ENCODE measurements at places on chromosomes 16 and 17.

- DNase-seq = peak; percentile 67
These were observed 6.3 kb downstream of the CCDC102A start for GRCh38 chr16:57530104-57530521.

GRCh38 chr17:76268015-76268749 lies 3.0 kb downstream of the UBALD2 start:
- DNase-seq = peak; percentile 77

DNA sequence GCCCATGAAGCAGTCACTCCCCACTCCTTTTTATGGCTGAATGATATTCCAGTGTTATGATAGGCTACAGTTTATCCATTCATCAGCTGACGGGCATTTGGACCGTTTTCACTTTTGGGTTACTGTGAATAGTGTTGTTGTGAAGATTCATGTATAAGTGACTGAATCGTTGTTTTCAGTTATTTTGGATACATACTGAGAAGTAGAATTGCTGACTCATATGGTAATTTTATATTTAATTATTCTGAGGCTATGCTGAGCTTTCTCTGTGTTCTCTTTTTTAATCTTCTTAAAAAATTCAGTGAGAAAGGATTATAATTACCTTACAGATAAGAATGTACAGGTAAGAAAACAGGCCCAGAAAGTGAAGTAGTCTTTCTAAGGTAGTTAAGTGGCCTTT lies 117.9 kb upstream of the MPHOSPH6 start:
- no peak for DNase-seq

DNA sequence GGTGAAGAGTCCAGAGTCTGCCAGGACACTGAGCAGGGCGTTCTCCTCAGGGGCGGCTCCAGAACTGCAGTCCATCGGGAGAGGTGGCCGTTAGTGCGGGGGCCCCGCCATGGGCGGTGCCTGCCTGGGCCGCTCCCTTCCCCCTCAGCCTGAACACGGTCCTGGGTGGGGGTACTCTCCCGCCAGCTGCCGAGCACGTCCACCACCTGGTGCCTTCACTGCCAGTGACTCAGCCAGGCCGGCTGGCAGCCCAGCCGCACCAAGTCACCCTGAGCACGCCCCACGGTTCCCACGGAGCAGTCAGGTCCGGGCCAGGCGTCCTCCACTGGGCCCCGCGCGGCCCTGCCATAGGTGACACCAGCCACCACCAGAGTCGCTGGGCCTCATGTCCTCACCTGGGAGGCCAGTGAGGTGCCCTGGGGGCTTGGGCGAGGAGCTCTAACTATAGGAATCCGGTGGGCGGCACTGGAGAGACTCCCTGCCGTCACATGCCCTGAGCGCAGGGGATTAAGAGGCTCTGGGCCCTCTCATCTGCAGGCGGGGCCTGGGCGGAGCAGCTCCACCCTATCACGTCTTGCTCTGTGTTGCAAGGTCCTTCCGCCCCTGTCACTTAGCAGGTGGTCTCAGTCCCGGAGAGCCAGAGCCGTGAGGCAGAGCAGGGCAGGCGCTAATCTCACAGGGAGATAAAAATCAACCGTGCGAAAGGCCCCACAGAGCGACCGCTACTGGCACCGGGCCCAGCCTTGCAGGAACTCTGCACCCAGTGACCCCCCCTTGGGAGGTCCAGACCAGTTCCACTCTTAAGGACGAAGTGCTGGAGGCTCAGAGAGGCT lies 14.3 kb downstream of the PIEZO1 start:
- peak; percentile 36 for DNase-seq

DNA sequence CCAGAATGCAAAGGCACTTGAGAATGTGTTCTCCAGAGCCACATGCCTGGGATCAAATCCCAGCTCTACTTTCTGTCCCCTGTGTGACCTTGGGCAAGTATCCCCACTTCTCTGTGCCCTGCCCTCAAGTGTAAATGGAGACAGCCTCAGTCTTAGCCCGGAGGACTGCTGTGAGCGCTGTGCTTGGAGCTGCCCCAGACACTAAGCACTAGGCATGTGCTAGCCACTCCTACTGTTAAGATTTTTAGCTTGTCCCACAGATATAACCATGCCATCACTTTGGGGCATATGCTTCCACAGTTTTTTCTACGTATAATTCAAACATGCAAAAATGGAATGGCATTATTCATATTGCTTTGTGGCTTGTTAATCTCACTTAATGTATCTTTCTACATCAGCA lies 29.4 kb downstream of the TMEM11 start:
- DNase-seq = no peak

DNA sequence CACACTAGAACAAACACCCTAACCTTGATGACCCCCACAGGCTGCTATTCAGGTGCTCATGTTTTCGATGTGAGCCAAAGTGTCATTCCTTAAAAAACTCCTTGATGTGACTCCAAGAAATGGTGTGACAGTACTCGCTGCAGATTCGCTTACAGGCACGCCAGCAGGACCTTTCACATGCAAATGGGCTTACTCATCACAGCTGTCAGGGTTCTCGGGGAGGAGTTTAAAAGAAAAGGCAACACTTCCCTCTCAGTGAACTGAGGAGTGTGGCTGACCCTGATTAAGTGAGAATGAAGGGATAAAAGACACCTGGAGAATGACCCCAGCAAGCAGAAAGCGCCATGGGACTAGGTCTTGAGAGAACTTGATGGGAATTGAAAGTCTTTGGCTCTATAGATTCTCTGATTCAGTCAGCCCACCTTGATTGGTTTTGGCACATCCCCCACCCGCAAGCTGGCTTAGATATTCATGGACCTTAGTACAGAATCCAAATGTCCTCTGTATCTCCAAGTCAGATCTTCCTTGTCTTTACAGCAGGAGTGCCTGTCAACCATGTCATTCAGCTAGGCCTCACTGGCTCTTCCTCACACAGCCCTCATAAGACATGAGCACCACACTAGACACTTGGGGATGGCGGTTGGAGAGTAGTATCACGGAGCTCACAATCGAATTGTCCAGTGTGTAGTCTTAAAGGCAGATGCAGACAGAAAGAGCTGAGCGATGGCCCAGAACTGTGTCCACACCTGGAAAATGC lies 82.6 kb downstream of the HIC1 start:
- peak; percentile 88 for DNase-seq

DNA sequence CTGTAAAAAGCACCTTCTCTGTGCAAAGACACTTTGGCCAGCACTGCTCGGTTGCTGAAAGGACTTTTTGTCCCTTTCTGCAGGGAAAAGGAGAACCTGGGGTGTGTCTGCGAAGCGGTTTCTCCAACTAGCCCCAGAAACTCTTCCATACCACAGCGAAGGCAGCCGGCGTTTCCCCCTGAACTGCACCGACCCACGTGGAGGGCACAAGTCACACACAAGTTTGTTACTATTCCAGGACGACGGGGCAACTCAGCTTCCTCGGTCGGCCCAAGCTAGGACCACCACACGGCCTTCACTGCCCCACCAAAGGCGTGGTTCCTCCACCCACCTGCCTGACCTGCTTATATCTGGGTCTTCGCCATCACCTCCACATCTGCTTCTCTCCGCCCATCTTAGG lies 1.9 kb downstream of the RTN4RL1 start:
- DNase-seq = no peak

GRCh38 chr16:81486540-81487061 lies 42.0 kb downstream of the CMIP start:
- DNase-seq = peak; percentile 86

- DNase-seq = no peak
These were observed 13.2 kb downstream of the CA7 start for GRCh38 chr16:66857437-66857836.

- DNase-seq = no peak
These were observed 719 bp downstream of the NGFR start for GRCh38 chr17:49495842-49496182.

DNA sequence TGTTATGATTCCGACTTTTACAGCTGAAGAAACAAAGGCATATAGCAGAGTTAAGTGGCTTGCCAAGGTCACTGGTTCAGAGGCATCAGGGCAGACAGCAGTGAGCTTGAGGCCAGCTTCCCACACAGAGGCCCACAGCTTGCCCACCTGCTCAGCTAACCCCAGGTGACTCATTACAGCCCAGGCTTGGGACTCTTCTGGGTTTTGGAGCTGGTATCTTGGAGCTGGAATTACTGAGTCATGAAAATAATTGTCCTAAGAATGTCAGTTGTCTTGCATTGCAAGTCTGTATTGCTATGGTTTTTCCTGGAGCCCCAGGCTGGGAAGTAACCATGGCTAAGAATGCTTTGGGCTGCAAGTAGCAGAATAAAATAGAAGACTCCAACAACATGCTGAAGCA lies 32.4 kb upstream of the IRX3 start:
- DNase-seq = peak; percentile 38

DNA sequence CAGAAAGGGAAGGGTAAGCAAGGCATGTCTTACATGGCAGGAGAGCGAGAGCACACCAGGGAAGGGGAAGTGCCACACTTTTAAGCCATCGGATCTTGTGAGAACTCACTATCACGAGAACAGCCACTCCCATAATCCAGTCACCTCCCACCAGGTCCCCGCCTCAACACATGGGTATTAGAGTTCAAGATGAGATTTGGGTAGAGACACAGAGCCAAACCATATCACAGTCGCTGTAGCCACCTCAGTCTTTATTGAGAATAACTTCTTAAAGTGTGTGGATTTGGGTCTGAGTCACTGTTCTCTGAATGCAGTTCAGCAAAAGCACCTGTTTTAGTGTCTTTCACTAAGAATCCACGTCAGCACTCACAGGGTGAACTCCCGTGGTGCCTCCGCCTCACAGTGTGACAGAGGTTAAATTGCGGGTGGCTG lies 195.2 kb upstream of the CHMP6 start:
- DNase-seq = no peak

DNA sequence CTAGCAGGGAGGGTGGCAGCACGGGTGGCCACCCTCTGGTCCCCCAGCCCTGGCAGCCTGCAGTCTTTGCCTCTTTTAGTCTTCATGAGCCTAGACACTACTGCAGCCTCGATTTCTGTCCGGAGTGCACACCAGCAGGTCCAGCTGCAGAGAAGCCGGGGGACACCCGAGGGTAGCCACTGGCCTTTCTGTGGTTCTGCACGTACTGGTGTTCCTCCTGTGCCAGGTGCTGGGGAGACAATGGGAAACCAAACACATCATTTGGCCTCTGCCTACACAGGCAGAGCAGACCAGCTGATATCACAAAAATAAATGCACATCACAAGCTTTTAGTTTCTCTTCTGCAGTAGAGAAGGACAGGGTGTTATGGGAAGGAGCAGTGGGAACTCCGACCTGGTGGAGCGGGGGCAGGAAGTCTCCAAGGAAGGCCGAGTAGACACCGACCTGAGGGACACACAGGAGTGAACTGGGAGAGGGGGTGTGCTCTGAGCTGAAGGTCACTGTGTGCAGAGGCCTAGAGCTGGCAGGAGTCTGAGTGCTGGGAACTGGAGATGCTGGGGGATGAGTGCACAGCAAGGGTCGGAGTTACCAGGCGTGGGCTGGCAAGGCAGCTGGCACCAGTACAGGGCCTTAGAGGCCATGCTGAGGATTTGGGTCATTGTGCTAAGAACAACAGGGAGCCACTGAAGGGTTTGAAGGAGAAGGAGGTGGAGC lies 23.1 kb downstream of the GPT2 start:
- no peak for DNase-seq

GRCh38 chr16:57606147-57606846 lies 22.1 kb upstream of the ADGRG1 start:
- no peak for DNase-seq

DNA sequence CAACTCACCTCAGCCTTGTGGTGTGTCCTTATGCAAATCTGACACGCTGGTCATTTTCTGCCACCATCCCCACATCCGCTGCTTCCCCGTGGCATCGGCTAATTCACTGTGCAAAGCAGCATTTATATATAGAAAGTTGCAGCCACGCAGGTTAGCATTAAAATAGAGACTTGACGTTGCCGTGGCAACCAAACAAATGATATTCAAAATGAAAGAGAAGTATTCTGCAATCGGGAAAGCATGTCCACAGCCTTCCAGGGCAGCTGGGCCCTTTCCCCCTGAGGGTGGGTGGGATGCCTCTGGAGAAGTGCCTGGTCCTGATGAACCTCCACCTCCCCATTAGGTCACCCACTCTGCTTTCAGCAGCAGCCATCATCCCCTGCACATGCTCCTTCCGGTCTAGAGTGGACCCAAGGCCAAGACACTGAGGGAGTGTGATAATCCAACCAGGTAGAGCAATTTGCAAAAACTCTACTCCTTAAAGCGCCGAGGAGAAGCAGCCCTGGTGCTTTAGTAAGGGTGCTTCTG lies 138.7 kb downstream of the GAS7 start:
- no peak for DNase-seq

- DNase-seq = no peak
These were observed 183.1 kb upstream of the COX10 start for GRCh38 chr17:13885953-13886889.

DNA sequence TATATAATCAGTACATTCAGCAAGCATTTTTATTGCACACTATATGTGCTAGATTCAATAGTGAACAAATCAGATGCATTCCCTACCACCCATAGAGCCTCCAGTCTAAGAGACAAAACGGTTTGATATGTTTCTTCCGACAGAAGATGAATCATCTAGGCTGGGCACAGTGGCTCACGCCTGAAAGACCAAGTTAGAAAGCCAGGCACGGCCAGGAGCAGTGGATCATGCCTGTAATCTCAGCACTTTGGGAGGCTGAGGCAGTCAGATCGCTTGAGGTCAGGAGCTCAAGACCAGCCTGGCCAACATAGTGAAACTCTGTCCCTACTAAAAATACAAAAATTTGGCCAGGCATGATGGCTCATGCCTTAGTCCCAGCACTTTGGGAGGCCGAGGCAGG lies 18.3 kb upstream of the COPRS start:
- no peak for DNase-seq

- no peak for DNase-seq
These were observed 5.0 kb downstream of the PIK3R6 start for GRCh38 chr17:8862213-8863056.

- no peak for DNase-seq
These were observed 50.5 kb downstream of the GPR139 start for GRCh38 chr16:20023190-20023589.

DNA sequence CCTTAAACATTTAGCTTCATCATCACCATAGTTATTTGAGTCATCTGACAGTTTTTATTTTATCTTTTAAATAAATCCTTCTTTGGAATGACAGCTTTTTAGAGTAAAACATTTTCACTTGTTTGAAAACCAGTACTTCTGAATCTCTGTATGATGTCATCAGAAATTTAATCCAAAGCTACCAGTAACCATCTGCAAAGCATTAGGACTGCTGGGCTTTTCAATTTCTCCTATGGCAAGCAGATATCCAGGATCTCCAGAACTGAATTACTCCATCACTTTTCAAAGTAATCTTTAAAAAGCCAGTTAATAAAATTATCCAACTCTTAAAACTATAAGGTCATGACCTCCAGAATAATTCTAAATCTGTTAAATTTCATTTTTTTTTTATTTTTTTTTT lies 51.5 kb downstream of the CHCT1 start:
- DNase-seq = peak; percentile 40

GRCh38 chr17:47895347-47895855 lies 635 bp upstream of the SP2 start:
- DNase-seq = peak; percentile 31

DNA sequence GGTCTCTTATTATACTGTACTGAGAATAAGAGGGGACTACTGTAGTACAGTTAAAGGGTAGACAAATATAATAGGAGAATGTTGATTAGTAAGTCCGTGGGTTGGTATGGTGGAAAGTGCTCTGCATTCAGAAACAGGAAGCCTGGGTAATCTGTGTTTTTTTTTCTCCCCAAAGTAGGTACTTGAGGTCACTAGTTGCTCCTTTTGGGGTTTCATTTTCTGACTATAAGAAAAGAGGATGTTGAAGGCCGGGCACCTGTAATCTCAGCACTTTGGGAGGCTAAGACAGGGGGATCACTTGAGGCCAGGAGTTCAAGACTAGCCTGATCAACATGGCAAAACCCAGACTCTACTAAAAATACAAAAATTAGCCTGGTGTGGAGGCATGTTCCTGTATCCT lies 42.0 kb upstream of the MMD start:
- DNase-seq = no peak
